Suppressor macrophage treated with lipopolysaccharide for 4 hours (primary cell): ENCODE measurements at places on chromosomes 16 and 17.

DNA sequence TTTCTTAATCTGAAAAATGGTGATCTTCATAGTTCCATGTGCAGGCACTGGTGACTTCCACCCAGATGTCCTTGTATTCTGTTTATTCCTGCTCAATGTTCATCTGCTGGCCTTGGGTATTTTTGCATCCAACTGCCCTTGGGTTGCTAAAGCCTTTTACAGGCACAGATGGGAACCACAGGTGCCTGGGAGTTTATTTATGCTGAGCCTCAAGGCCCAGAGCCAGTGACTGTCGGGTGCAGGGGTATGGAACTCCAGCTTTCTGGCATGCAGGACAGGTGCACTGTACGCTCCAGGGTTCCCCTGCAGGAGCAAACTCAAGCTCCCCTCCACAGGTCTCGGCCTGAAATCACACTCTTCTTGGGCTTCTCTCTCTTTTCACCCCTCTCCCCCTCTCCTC lies 22.3 kb downstream of the DYNLRB2 start:
- no peak for DNase-seq

DNA sequence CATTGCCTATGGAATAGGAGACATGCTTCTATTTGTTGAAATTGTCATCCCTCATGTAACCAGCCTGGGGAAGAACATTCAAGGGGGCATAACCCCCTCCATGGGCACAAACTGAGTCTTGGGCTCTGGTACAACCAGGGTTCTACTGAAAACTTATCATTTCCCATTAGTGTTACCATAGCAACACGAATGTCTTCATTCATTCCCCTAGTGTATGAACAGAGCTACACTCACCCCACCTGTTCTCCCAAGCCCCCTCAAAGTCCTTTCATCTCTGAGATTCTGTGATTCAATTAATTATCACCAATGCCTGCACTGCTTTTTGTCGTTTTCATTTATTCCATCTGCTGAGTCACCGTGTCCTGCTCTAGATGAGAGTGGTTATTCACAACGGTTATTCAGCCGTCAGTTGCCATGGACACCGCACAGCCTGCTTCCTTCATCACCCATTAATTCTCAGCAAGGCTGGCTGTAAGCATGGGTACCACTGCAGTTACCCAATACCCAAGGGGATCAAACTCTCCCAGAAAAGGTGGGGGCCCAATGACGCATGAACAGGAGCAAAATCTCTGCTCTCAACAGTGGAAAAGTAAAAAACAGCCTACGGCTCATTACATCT lies 1.6 kb upstream of the GAST start:
- no peak for DNase-seq

GRCh38 chr17:80695979-80696378 lies 151.3 kb downstream of the RPTOR start:
- no peak for DNase-seq

GRCh38 chr17:69643686-69644085 lies 229.2 kb downstream of the MAP2K6 start:
- no peak for DNase-seq

- DNase-seq: no peak
Measured at GRCh38 chr16:7324321-7324720, 8.3 kb upstream of the RBFOX1 start.

DNA sequence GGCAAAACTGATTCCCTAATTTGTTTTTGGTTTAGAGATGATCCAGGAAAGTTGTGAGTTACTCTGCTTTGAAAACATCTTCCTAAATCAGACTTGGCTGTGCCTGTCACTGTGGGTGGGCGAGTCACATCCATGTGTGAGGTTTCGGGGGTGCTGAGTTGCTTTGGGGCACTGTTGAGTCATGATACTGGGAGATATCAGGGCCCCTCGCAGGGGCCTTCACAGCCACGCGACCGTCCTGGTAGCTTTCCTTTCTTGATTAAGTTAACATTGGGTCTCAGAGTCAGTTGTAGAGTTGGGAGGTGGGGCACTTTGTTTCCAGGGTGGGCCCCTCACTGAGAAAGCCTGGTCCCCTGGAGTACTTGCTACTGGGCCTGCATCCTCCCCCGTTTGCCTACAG lies 58.3 kb upstream of the LGALS9 start:
- DNase-seq: no peak

GRCh38 chr17:66720027-66720426 lies 114.9 kb upstream of the CACNG5 start:
- DNase-seq: no peak

DNA sequence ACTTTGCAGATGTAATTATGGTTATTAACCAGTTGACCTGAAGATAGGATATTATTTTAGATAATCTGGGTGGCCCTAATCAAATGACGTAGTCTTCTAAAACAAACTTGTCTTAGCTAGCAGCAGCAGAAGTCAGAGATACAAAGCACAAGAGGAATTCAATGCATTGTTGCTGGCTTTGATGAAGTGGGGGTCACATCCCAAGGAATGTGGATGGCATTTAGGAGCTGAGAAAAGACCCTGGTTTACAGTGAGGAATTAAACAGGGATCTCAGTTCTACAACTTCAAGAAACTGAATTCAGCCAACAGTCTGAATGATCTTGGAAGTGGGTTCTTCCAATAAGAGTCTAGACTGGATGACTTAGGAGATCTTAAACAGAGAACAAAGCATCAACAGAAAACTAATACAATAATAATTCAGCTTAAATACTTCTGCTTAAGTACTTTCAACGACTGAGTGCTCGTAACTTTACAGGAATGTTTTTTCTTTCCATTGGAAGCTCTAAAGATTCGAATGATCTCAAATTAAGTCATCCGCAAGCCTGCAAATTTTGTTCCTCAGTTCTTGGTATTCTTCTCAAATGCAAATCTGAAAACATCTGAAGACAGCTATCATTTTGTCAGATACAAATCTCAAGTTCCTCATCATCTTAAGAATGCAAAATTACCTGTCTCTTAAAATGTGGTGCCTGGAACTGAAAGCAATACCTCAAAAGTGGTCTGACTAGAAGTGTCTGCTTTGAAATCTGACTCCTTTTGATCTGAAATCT lies 3.3 kb downstream of the C16orf46 start:
- no peak for DNase-seq

DNA sequence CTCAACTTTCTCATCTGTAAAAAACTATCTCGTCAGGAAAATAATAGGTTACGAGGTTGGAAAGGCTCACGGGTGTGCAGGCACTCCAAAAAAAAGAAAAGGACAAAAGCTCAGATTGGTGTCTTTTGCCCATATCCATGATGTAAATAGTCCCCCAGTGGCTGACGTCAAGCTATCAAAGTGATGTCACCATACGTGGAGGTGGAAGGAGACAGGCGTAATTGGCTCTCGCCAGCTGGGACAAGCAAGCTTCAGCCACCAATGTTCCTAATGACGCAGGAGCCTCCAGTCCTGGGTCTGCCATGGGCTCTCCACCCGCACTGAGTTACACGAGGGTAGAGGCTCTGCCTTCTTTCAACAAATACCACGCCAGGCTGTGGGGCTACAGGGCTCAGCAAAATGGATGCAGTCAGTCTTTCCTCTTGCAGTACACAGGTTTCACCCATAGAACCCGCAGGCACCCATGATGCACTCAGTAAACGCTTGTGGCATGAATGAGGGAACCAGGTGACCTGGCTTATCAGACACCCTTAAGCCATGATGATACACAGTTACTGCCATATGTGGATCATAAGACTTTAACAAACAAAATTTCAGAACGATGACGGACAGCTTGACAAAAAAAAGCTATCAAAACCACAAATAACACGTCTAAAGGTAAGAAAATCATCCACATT lies 50.5 kb downstream of the COTL1 start:
- DNase-seq: no peak
